Mucosa of gallbladder (tissue), 1 donor: ENCODE measurements at places on chromosomes 2 and 18. TPM values are rescaled to one million over a fixed set of nuclear protein-coding genes. Genes with fewer than 3 reads are reported as not detected.

GRCh38 chr2:26952374-26952773 lies 18.1 kb upstream of the MAPRE3 start:
- DNase-seq, result no peak

DNA sequence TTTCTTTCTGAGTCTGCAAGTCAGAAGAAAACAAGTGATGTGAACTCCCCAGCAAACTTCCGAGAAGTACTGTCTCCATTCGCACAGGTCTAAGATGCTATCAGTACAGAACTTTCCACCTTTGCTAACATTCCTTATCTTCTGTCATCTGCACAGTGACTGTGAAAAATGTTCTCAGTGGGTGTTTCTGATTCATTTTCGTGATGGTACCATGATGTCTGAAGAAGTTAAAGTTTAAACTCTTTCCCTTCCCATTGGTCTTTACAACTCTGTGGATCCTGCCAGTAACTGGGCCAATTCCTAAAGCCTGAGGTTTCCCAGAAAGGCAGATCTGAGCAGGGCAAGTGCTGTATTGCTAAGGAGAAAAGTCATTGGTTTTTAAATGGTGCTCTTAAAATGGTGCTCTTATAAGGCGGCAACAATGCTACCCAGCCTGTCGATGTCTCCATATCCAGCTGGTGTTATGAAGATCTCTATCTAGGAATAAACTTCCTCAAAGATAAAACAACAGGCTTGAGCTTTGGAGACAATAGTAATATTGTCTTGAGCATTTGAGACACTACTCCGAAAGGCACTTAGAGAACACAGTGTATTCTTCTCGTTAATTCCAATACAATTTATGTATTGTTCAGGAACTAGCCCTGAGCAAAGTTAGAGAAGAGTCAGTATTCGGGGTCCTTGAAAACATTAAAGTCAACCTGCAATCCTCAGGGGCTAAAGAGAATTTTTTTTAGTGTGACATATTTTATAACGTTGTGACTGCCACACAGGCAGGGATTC lies 232.3 kb downstream of the OSR1 start:
- DNase-seq, result no peak

DNA sequence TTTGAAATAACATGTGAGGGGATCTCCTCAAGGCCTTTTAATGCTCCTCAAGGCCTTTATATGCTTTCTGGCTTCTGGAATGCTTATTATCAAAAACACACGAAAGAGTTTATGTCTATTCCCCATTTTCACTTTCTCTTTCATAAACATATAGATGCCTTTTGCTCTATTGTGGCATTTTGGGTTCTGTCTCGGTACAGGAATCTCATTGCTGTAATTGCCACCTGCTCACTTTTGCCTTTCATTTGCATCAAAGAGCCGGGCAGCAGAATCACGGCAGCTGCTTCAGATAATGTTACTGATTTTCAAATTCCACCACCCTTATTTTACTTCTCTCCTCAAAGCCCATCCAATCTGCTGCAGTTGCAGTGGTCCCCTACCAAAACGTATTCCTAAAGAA lies 54.8 kb upstream of the LPIN2 start:
- DNase-seq, result no peak

- no peak for DNase-seq
Measured at GRCh38 chr18:59454909-59455727, 96.1 kb upstream of the LMAN1 start.

DNA sequence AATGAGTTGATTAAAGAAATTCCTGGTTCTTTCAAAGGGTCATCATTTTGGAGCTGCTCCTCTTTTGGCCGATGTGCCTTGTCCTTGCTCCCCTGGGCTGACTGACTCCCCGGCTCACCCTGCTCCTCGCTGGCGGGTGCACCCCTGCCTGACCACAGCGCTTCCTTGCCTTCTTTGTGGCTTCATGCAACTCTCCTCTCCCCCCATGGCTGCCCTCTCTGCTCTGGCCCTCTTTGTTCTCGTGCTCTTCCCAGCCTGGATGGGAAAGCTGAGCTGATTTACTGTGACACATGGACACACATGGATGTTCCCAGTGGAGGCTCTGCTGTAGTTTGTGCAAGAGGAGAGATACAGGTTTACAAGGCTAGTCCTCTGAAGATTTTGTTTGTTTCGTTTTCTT lies 234.6 kb downstream of the HAUS1 start:
- DNase-seq, result no peak

GRCh38 chr2:179626261-179626660 lies 235.2 kb downstream of the ZNF385B start:
- no peak for DNase-seq

DNA sequence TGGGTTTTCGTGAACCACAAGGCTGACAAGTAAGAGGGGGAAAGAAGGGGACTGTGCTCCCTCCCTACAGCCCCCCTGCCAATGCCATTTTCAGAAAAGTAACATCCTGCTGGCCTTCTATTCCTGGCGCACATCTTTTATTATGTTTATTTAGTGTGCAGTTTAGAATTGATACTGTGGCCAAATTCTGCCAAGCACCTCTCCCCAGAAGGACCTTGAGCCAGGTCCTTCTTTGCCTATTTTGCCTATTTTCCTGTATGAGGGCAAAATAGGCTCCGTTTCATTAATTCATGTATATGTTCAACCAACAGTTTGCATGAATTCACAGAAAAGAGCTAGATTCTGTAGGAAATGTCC lies 136.0 kb downstream of the MYO3B start:
- no peak for DNase-seq

DNA sequence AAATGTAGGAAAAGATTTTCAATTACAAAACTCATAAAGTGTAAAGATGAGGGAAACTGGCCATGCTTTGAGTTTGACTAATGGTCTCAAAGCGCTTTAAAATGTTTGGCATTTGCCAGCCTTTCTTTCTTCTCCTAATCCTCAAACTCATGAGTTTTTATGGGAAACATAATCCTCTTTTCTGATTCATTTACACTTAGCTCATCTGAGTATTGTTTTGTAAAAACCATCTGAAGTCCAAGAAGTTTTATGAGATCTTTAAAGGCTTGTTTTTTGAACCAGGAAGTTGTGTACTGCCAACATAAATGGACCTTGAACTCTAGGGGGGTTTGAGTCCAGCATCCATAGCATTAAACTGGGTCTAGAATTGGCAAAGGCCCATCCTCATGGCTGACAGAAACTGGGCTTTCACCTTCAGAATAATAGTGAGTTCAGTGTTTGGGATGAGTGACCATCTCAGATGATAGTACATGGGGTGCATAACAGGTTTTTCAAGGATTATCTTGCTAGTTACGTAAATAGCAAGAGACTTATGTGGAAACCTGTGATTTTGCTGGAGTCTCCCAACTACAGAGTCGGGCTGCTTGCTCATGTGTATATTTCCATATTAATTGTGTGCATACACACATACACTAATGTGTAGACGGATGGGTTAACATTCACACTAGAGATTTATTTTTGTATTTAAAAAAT lies 3.8 kb upstream of the LTBP1 start:
- DNase-seq, result no peak

DNA sequence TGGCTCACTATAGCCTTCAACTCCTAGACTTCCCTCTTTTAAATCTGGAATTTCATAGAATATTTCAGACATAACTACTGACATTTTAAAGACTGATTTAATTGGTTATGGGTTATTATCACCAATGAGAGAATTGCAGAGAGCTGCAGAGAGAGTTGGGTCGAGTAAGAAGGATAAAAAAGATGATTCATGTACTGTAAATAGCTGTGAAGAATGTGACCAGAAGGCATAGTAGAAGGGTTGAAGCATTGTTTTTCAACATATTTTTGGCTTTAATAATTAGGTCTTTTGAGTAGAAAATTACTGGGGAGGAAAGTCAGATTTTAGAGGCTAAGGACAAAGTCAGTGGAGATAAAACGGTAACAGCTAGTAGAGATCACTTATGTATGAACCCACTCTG lies 503.2 kb upstream of the SLC8A1 start:
- DNase-seq, result no peak

DNA sequence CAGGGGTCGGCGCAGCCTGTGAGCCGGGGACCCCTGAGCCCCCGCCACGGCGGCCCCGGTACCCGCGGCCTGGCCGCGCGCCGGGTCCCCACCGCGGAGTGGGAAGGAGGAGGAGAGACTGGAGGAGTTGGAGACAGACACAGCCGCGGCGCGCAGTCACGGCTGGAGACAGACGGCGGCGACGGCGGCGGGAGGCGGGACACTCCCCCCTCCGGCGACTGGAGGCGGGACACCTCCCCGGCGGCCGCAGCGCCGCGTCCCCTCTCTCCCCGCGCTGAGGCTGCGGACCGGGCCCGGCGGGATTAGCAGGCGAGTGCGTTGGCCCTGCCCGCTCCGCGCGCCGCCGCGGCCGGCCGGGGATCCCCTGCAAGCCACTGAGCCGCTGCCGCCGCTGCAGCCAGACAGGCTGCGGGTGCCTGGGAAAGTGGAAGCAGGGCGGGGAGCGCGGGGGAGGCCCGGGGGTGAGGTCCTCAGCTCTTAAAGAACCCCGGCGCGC lies 1.0 kb upstream of the LDLRAD4 start:
- DNase-seq, result no peak

GRCh38 chr2:192151853-192152252 lies 42.9 kb downstream of the TMEFF2 start:
- no peak for DNase-seq

- DNase-seq, result no peak
Measured at GRCh38 chr2:9244985-9245544, 38.5 kb downstream of the ASAP2 start.

DNA sequence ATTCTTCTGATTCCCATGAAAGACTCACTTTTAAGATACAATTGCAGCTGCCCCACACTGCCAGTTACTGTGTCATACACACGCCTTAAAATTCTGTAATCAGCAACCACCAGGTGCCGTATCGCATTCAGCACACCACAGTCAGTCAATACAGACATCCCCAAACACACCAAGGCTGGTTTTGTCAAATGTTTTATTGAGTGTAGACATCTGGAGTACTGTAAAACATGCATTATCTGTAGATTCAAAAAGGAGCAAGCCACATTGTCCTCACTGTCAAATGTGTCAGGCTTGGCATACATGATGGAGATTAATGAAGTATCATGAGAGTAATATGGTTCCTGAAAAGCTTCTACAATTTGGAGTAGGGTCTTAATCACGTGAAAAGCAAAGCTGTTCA lies 109.7 kb upstream of the SP3 start:
- no peak for DNase-seq

- no peak for DNase-seq
Measured at GRCh38 chr18:71625556-71626090, 918.5 kb downstream of the CBLN2 start.

DNA sequence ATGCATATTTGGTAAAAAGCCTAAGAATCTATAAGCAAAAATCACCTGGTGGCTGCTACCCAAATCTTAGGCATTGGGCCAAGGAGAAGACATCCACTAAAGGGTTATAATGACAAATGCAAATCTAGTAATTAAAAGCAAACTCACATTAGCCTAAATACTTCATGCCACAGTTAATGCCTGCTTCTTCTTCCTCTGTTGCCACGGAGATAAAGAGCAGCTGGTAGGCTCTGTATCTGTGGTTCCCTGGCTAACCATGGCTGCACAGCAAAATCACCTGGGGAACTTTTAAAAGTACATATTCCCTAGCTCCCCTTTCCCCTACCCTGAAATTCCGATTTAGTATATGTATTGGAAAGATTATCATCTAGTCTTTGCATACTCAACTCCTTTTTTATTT lies 114.3 kb downstream of the LNPK start:
- DNase-seq, result no peak

DNA sequence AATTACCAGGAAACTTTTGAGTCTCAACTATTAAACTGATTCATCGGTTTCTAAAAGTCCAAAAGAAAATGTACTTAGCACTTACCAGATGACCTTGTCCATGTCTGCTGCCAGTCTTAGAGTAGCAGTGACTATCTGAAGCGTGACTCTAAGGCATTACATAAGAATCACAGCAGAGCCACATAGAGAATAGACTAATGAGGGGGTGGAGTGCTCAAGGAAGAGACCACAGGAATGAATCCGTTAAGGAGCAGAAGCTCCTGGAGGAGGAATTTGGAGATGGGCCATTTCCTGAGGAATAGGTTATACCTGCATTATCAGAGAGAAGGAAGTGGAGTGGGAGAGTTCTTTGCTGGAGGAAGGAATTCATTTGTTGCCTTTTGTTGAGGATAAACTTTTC lies 116.0 kb downstream of the MAP3K20 start:
- no peak for DNase-seq

DNA sequence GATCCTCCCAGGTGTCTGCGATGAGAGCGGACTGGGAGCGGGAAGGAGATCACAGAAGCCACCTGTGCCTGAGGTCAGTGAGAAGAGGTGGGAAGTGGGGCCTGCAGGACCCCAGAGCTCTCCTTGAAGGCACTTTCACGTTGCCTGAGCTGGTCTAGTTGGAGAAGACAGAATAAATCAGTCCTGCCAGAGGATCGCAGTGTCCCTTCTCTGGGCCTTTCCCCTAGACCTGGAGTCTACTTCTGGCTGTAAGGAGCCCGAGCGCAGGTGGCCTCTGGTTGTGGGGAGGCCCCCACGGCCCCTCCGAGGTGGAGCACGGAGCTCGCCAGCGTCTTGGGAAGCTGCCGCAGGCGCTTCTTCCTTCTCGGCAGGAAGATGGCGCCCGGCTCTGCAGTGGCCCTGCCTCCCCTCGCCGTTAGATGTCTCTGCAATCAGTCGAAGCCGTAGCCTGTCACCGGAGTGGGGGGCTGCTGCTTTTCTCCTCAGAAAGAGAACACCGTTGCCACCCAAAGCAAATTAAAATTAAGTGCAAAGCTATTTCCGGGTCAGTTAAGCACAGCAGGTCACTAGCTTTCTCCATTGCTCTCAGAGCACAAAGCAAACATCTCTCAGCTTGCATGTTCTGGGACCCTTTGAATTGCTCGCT lies 212.0 kb upstream of the MYT1L start:
- no peak for DNase-seq

GRCh38 chr2:79001285-79001684 lies 24.2 kb upstream of the REG3G start:
- DNase-seq, result no peak

GRCh38 chr2:64787019-64787365 lies 133.3 kb upstream of the SERTAD2 start:
- no peak for DNase-seq

DNA sequence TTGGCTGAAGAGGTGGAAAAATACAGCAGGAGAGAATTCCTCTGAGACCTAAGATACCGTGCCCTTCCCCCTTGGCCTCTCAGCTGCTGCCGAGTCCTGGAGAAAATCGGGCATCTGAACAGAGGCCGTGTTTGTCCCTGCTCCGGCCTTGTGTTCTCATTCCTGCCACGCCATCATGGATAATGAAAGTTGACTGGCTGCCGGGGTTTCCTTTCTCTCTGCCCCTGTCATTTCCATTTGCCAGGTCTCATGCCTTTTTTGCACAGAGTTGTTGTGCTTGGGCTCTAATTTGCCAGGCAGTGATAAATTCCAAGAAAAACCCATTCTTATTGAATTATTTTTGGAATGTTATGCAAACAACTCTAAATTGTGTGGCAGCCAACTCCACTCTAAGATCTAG lies 496.9 kb upstream of the TNP1 start:
- DNase-seq, result no peak

GRCh38 chr2:45301307-45302277 lies 292.3 kb upstream of the SIX2 start:
- DNase-seq, result no peak

PAIP2B gene
- 6.9 TPM for total RNA-seq

HTR2B gene
- 0.14 TPM for total RNA-seq

TTLL4 gene
- 33.7 TPM for total RNA-seq

KCNIP3 gene
- total RNA-seq, result 24.3 TPM

HJURP gene
- total RNA-seq, result 1.9 TPM

PLEKHH2 gene
- total RNA-seq, result 20.5 TPM

ALLC gene
- total RNA-seq, result 0.81 TPM

PIKFYVE gene
- total RNA-seq, result 23.3 TPM

SEPTIN10 gene
- 63.1 TPM for total RNA-seq

CCDC178 gene
- 0.69 TPM for total RNA-seq

MERTK gene
- total RNA-seq, result 20.4 TPM

C2orf66 gene
- total RNA-seq, result not detected

PPP4R3B gene
- total RNA-seq, result 69.9 TPM

GULP1 gene
- total RNA-seq, result 53.4 TPM
